ENCODE measurements at places on chromosomes 5 and 9. TPM values are rescaled to one million over a fixed set of nuclear protein-coding genes. Genes with fewer than 3 reads are reported as not detected.

- no peak for DNase-seq
These were observed 14.1 kb downstream of the FBXL17 start for GRCh38 chr5:108367679-108368334.

- no peak for DNase-seq
These were observed 8.2 kb upstream of the CAMK4 start for GRCh38 chr5:111215971-111216370.

GRCh38 chr5:156871212-156871611 lies 21.1 kb downstream of the PPP1R2B start:
- DNase-seq = no peak

- DNase-seq = peak; percentile 79
These were observed 41.6 kb upstream of the SYNPO start for GRCh38 chr5:150598821-150599273.

- DNase-seq = no peak
These were observed 29.8 kb upstream of the TMEM161B start for GRCh38 chr5:88298425-88298824.

DNA sequence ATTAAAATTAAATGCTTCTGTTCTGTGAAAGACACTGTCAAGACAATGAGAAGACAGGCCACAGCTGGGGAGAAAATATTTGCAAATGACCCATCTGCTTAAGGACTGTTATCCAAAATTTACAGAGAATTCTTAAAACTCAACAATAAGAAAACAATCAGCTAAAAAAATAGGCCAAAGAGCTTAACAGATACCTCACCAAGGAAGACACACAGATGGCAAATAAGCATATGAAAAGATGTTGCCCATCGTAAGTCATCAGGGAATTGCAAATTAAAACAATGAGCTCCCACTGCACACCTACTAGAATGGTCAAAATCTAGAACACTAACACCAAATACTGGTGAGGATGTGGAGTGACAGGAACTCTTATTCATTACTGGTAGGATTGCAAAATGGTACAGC lies 10.3 kb downstream of the WNK2 start:
- no peak for DNase-seq

The DMXL1 gene
- total RNA-seq = 72.2 TPM

DNA sequence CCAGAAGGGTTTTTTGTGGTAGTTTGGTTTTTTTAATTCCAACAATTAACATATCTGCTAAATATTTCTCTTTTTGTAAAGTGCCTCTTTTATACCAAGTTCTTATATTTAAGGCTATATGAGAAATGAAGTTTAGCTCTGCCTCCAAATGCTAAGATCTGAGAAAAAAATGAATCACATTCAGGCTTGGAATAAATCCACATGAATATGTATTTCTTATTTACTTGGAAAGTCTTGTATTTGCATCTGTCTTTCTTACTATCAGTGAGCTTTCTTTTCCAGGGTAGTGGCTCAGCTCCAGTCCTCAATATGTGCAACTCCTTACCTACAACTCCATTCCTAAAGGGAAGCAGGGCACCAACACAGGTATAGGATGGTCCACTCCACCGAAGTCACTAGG lies 127.9 kb downstream of the GLIS3 start:
- no peak for DNase-seq

DNA sequence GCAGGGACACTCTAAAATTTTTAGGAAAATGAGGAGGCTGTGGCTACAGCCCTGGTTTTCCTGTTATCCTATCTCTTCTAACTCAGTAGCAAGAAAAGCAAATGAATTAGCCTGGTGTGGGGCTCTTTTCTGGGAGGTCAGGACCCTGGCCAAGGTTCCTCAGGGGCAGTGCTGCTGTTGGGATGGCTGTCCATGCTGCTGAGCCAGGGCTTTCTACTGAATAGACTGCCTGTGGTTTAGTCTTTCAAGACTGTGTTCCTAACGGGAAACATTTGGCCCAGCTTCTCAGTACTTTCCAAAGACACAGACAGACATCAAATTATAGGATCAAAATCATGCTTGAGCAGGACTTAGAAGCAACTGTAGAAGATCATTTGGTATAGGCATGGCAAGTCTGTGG lies 18.1 kb downstream of the TNC start:
- no peak for DNase-seq

DNA sequence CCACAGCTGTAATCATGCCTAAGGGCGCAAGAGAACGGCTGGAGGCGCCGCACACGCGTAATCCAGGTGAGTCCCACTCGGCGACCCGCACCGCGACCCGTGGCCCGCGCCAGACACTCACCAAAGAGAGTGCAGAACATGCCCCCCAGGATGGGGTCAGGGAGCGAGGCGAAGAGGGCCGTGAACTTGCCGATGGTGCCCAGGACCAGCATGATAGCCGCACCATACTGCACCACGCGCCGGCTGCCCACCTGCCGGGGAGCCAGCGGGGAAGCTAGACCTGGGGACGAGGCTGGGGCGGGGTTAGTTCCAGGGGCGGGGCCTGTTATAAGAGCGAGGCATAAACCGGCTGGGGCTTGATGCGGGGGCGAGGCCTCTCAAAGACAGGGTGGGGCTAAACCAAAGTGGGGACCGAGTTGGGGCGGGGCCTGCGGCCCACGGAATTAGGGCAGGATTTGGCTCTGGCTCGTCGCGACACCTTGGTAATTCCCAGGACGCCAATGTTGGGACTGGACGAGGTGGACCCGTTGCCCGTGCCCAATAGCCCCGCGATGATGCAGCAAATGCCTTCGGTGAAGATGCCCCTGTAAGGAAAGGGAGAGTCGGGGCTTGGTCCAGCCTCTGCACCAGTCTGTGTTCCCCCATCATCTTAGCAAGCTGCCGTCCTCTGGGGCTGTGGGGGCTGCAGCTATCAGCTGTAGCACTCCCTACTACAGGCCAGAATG lies 4.8 kb downstream of the SLC23A1 start:
- peak; percentile 72 for DNase-seq

GRCh38 chr9:123115146-123115913 lies 81.9 kb downstream of the GPR21 start:
- DNase-seq = no peak

- DNase-seq = no peak
These were observed 62.6 kb downstream of the ANGPTL2 start for GRCh38 chr9:127059765-127060361.

GRCh38 chr9:97761056-97761598 lies 64.0 kb upstream of the XPA start:
- DNase-seq = no peak

GRCh38 chr9:100856238-100856637 lies 172.3 kb upstream of the PLPPR1 start:
- no peak for DNase-seq

DNA sequence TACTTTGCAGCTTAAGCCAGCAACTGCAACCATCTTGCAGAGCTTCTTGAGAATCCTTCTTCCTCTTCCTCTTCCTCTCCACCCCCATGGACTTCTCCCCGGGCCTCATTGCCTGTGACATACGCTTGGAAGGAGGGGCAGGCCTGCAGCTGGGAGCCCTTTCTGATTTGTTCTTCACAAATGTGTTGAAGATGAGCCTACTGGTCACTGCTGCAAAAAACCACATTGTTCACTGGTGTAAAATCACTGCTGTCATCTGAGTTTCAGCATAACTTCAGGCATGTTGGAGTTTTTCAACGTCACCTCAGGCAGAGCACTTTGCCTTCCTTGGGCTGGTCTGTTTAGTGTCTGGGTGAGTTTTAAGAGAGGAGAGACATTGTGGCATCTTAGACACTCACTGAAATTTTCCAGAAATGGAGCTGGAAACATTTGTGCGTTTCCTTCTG lies 7.9 kb downstream of the TJP2 start:
- DNase-seq = no peak

The PCDHGA7 gene
- total RNA-seq = 2.0 TPM
